ENCODE measurements at places on chromosomes 13 and 19.
A peak's percentile ranks its signal among the peaks of the same experiment; 100 is the strongest.

DNA sequence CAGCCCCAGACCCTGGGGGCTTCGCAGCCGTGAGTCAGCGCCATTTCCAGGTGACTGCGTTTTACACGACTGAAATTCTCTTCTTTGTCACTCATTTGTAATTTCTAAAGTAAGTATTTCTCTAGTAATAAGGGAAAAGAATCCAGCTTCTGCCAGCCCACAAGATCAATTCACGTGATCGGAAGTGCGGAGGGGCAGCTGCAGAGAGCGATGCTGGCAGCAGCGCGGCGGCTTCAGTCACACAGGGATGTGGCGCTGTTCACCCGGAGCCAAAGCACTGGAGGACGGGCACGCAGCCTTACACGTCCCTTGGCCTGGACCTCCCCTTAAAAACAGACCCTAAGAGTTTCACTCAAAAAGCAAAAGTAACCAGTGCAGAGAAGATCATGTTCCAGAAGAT, 18.4 kb downstream of the GRTP1 start:
- DNase-seq = no peak

GRCh38 chr13:23921451-23921888, 24.2 kb upstream of the C1QTNF9B start:
- peak; percentile 51 for DNase-seq

GRCh38 chr19:53333066-53333462, 485 bp upstream of the ZNF845 start:
- no peak for DNase-seq

DNA sequence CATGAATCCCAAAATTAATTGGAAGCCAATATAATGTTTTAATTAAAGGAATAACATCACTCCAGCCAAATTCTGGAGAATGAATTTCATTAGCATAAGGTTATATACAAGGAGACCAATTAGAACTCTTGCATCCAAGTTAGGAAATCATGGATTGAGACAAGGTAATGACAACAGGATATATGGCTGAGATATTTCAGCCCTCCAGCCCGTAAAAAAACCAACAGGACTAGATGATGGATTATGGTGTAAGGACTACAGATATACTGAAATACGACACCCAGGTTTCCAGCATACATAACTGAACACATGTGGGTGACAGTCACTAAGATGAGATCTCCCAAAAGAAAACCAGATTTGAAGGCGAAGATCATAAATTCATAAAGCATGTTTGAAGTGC, 56.5 kb downstream of the TSC22D1 start:
- DNase-seq = no peak

DNA sequence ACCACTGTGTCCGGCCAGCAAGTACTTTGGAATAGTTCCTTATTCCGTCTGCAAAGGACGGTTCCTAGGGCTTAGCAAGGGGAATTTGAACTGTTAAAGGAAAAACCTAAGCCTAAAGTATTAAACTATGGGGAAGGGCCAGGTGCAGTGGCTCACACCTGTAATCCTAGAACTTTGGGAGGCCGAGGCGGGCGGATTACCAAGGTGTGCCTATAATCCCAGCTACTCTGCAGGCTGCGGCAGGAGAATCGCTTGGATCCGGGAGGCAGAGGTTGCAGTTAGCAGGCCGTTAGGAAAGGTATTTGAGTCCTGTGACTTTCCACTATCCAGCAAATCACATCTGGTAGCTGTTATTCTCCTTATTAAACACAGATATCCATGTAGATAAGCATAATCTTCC, 9.4 kb upstream of the RAB20 start:
- DNase-seq = no peak

DNA sequence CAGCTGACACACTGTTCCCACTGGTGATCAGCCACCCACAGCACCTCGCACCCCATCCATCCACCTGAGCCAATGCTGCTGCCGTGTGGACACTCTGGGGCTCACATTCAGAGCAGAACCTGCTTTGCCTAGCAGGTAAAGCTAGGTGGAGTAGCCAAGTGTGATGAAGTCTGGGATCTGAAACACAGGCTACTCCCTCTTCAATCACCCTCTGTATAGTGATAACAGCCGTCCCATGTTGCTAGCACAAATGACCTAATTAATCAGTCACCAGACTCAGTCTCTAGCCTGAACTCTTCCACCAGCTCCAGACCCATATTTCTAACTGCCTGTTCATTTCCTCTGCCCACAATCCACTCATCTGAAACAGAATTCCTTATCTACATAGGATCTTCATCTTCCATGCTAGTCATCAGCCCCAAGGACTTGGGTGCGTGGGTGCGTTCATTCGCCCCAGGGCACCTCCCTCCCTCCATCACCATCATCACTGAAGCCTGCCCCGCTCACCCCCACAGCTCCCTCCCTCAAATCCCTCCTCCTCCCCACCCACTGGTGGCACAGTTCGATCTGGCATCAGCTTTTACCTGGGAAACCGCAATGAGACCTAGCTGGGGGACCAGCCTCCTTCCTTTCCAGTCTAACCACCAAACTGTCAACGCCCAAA, 19.8 kb downstream of the STK24 start:
- no peak for DNase-seq

GRCh38 chr13:110367620-110368019, 60.5 kb downstream of the COL4A2 start:
- DNase-seq = no peak

GRCh38 chr13:103349211-103349980, 283.2 kb upstream of the SLC10A2 start:
- DNase-seq = no peak

DNA sequence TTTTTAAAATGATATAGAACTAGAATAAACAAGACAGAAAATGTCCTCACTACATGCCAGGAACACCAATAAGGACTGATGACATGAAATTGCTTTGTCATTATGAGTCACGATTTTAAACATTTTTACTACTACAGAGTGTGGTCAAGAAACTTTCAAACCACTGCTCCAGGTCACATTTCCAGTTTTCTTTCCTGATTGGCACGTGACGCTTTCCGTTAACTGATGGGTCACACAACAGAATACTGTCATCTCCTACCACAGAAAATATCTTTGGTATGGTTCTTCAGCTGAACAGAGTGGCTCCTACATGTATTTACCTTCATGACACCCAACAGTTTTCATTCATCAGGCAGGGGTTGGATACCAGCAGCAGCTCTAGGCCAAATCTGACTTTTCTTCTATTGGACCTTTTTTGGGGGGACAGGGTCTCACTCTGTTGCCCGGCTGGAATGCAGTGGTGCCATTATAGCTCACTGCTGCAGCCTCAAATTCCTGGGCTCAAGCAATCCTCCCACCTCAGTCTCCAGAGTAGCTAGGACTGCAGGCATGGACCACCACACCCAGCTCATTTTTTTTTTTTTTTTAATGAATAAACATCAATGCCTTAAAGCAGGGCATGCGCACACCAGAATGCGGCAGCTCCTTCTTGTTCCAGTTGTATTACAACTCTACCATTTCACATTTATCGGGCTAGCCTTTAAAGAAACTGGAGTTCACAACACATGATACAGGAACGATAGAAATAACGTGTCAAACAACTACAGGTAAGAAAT, 147.4 kb downstream of the RNF17 start:
- DNase-seq = no peak

DNA sequence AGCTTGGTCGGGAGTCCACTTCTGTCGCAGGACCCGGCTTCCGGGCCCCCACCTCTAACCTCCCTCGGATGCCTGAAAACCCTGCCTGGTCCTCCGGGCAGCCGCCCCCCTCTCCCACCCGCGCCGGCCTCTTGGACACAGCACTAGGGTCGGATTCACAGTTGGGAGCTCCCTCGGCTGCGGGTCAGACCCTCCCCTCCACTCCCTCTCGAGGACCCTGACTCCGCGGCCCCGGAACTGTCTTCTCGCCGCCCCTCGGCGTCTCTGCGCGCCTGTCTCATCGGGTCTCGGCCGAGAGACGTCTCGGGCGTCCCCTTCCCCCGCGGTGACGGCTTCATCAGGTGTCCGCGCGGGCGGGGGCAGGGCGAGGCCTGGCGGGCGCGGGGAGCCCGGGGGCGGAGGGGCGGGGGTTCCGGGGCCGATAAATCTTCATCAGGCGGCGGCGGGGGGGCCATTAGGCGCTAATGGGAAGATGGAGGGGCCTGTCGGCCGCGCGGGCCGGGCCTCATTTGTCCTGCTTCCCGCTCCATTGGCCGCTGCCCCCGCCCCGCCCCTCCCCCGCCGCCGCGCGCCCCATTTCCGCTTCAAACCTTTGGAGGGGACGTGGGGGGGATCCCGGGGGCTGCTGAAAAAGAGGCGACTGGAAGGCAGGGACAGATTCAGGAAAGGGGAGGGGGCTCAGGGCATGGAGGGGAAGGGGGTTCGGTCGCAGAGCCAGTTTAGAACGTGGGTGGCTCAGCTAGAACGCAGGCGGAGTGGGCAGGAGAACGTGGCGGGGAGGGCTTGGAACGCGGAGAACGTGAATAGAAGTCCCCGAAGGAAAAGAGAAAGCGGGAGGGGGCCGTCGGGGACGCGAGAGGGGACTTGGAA, 11.8 kb upstream of the ERFL start:
- no peak for DNase-seq

GRCh38 chr19:45670670-45671453, 2.8 kb downstream of the GIPR start:
- DNase-seq = peak; percentile 91

DNA sequence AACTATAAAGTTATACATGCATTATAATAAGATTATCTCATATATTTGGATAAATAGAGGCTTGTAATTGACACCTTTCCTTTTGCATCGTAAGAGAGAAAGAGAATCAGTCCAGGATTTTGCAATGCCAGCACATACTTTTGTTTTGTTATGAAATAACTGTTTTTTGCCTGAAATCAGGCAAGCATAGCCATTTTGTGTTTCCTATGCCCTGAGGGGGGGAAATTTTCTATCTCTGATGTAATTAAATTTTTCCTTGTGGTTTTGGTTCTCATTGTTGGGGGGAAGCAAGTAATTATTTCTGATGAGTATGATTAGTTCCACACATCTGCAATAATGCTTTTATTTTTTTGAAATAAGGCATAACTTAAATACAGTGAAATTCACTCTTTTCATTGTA, 229.4 kb downstream of the NDFIP2 start:
- no peak for DNase-seq
